ENCODE measurements at places on chromosomes 5 and 9. TPM values are rescaled to one million over a fixed set of nuclear protein-coding genes. Genes with fewer than 3 reads are reported as not detected.

Gene PAX5
- total RNA-seq = 0.15 TPM

Gene NUTM2G
- not detected for total RNA-seq

Gene ARL15
- total RNA-seq = 5.5 TPM

Gene C5orf34
- total RNA-seq = 11.8 TPM

DNA sequence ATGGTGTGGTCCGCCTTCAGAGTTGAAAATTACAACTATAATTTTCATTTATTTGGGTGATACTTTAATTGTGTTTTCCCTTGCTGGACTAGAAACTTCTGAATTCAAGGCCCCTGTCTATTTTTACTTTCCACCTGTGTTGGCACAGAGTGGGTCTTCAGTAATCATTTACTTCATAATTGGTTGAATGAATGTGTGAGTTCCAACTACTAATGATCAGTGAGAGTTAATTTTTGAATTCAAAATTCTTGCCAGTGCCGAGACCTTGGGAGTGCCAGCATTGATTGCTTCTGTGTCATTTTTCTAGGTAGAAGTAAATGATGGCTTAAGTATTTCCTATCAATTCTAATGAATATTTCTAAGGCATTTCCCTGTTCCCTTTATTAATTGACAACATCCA lies 61.4 kb downstream of the PARP8 start:
- peak overlapping the region; percentile 14 for H3K27ac ChIP-seq
- peaks cover 62% of the 10 kb centered on the region for H3K4me1 ChIP-seq
- H3K4me3 ChIP-seq = no peak overlapping the region
- no peak for DNase-seq

GRCh38 chr9:128145536-128145935 lies 3.7 kb upstream of the LCN2 start:
- H3K27ac ChIP-seq = no peak overlapping the region
- H3K4me1 ChIP-seq = peaks cover 15% of the 10 kb centered on the region
- no peaks in the 10 kb centered on the region for H3K36me3 ChIP-seq
- H3K4me3 ChIP-seq = no peak overlapping the region
- no peaks in the 10 kb centered on the region for H3K27me3 ChIP-seq

- H3K27ac ChIP-seq = no peak overlapping the region
- peaks cover 1% of the 10 kb centered on the region for H3K27me3 ChIP-seq
- no peaks in the 10 kb centered on the region for H3K4me1 ChIP-seq
These were observed 212.4 kb downstream of the TRIM32 start for GRCh38 chr9:116899337-116900006.

All from activated CD4-positive, alpha-beta memory T cell treated with anti-CD3 and anti-CD28 coated beads for 36 hours (primary cell).